ENCODE measurements at places on chromosomes 16 and 17.

GRCh38 chr16:1108299-1109252, 12.5 kb upstream of the C1QTNF8 start:
- DNase-seq: no peak

DNA sequence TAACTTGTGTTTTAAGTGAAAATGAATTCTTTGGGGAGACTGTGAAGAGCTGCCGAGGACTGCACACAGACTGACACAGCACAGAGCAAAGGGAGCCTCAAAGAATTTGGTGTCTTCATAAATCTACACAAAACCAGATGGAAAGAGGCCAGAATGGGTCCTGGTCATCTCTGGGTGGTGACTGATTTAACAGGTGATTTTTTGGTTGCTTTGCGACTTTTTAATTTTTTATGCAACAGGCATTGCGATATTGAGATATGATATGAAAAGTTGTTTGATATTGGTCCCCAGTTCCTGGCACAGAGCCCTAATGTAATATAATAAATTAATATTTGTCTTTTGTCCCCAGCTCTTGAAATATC, 12.6 kb upstream of the EIF1 start:
- DNase-seq: no peak

- DNase-seq: no peak
Observed at GRCh38 chr17:15109608-15110007, 155.5 kb downstream of the PMP22 start.

DNA sequence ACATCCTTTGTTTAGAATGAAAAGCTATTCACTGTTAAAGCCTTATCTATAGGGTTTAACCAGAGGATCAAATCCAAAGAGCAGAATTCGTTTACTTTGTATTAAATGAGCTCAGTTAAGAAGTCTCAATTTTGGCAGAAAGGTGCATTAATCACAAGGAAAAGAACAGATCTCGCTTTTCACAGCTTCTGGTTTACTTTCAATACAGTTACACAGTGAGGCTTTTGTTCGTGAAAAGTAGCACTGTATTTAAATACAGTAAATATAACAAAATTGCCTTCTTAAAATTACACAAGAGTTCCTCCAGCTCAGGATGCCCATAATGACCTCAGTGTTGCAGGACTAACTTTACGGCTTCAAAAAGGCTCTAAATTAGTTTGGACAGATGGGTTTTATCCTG, 669.1 kb upstream of the SALL1 start:
- DNase-seq: no peak

GRCh38 chr16:21710938-21711337, 47.2 kb downstream of the OTOA start:
- no peak for DNase-seq

DNA sequence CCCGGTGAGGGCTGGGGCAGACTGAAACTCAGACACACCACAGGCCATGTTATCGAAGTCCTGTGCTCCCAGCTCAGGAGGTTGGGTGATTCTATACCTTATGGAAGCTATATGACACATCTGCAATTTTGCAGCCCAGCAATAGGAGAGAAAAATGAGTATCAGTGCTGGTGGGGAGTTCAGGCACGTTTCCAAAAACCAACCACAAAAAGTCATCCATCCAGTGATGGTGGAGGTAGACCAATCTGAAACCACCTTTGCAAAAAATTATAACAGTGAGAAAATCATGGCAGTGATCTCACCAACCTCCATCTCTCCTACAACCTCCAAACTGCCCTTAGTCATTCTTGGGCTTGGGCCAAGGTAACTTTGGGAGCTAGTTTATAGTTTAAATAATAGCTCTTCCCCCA, 327.9 kb downstream of the SLC39A11 start:
- DNase-seq: no peak

DNA sequence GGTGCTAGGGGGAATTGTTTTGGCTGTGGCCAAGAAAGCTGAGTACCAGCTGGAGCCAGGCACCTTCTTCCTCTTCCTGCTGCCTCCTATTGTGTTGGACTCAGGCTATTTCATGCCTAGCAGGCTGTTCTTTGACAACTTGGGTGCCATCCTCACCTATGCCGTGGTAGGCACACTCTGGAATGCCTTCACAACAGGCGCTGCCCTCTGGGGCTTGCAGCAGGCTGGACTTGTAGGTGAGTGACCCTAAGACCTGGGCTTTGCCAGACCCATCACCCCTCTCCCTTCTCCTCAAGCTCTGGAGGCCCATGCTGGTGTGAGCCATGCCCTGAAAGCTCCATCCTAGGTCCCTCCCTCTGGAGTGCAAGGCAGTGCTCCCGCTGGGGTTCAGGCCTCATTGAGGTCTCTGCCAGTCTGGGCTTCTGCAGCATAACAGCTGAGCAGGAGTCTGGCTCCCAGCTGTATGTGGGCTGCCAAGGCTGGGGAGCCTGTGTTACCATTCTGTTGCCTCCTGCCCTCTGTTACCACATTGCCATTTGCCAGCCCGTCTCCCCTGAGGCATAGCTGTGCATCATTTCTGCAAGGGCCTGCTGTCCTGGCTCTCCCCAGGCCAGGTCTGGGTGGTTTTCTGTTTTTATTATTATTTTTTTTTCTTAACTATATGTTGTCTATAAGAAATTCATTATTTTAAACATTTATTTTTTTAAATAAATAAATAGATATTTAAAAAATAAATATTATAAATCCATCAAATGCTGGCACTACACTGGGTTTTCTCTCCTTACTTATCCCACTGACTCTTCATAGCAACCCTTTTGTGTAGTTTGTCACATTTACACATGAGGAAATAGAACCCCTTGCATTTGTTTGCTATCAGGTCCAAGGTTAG, 4.1 kb downstream of the SLC9A5 start:
- DNase-seq: no peak

GRCh38 chr16:84754353-84754856, 54.6 kb downstream of the USP10 start:
- peak; percentile 36 for DNase-seq

DNA sequence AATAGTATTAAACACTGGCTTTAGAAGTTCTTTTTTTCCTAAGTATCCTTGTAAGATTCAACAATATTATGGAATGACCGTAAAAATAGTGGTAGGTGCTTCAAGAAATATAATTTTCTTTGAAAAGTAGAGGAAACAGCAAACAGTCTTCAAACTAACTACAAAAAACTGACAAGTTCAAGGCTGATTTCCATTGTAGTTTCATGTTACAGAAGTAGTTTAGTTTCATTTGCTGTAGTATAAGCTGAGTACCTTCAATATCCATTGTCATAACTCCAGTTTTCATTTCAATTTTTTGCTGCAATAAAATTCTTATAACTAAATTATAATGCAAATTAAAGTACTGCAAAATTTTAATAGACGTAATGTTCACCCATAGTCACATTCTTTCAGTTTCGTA, 19.3 kb downstream of the PHKB start:
- no peak for DNase-seq

- no peak for DNase-seq
Observed at GRCh38 chr17:19397556-19398041, 10.6 kb upstream of the MFAP4 start.

DNA sequence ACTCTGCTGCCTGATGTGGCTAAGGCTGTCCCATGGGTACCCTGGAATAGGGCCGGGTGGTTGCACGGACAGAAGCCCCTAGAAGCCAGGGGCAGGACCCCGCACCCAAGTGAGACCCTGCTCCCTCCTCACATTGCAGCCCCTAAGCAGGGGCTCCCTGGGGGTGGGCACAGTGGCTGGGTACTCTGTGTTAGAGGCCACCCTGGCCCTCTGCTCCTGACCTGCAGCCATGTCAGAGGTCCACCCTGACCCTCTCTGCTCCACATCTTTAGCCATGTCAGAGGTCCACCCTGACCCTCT, 2.1 kb downstream of the CBFA2T3 start:
- DNase-seq: no peak

DNA sequence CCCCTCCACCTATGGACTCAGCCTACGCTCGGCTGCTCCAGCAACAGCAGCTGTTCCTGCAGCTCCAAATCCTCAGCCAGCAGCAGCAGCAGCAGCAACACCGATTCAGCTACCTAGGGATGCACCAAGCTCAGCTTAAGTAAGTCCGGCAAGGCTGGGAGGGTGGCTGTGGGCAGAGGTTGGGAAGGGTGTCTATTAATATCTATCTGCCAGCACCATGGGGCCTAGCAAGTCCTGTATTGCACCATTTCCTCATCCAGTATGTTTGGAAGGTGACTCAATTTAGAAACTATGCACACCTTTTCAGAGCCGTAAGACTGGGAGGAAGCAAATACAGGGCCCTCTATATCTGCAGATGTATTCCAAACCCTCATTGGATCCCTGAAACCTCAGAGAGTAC, 45.0 kb upstream of the ARHGAP44 start:
- DNase-seq: no peak

DNA sequence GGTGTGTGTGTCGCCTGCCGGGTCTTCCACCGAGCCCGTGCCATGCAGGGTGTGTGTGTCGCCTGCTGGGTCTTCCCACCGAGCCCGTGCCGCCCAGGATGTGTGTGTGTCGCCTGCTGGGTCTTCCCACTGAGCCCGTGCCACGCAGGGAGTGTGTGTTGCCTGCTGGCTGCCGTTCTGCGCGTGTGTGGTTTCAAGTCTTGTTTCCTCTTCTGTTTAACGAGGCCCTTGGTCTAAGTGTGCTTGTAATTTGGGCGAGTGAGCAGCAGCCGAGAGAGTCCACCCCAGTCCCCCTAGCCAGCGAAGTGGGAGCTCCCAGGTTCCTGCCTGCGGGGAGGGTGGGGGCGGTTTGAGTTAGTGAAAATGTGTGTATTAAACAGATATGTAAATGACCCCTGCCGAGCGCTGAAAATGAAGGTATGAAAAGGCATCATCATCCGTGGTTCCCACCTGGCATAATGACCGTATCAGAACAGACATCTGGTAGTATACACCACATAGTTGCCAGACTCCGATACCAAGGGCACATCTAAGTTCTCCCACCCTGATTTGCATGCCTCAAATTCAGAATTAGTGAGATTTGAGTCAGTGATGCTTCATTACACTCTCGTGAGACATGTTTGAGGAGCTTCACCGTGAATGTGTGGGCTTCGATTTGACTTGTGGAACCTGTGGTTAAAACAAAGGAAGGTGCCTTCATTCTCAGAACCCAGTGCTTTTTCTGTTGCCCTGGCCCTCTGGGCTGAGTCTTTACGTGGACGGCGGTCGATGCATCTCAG, 114.5 kb upstream of the CHMP6 start:
- DNase-seq: peak; percentile 20

- no peak for DNase-seq
Observed at GRCh38 chr16:30028438-30029076, 2.5 kb downstream of the TLCD3B start.

- DNase-seq: no peak
Observed at GRCh38 chr16:69404275-69404805, 18.5 kb upstream of the TERF2 start.

DNA sequence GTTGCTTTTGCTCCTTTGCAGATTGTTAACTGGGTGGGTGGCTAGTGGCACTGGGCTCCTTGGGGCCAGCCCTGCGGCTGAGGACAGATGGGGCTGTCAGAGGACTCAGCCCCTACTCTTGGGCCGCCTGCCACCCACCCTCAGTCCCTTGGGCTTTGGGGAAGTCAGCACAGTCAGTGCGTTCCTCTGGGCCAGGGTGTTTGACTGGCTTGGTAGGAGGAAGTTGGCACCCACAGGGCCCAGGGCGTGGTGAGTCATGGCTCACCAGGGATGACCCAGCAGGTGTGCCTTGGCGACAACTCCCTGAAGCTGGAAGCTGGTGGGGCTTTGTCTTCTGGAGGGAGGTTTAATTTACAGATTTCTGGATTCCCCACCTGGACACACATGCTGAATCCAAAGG, 32.4 kb downstream of the HAPSTR1 start:
- no peak for DNase-seq

GRCh38 chr16:19939553-19939952, 54.9 kb upstream of the GPRC5B start:
- no peak for DNase-seq

- no peak for DNase-seq
Observed at GRCh38 chr17:31582151-31582907, 190.9 kb downstream of the RAB11FIP4 start.

DNA sequence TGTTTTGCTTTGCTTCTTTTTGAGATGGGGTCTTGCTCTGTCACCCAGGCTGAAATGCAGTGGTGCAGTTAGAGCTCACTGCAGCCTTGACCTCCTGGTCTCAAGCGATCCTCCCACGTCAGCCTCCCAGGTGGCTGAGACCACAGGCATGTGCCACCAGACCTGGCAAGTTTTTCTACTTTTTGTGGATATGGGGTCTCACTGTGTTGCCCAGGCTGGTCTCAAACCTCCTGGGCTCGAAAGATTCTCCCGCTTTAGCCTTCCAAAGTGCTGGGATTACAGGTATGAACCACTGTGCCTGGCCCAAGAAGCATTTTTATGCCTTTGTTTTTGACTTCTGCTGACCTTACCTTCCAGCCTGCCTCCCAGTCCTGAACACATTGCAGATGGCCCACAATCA, 10.1 kb downstream of the DNAAF1 start:
- DNase-seq: no peak

GRCh38 chr16:69941251-69942098, 9.7 kb upstream of the CLEC18A start:
- no peak for DNase-seq

GRCh38 chr16:87324411-87325275, 7.5 kb upstream of the C16orf95 start:
- DNase-seq: peak; percentile 16

GRCh38 chr17:48577330-48577945, 712 bp downstream of the HOXB4 start:
- no peak for DNase-seq

GRCh38 chr17:13323990-13324389, 277.7 kb downstream of the HS3ST3A1 start:
- no peak for DNase-seq

DNA sequence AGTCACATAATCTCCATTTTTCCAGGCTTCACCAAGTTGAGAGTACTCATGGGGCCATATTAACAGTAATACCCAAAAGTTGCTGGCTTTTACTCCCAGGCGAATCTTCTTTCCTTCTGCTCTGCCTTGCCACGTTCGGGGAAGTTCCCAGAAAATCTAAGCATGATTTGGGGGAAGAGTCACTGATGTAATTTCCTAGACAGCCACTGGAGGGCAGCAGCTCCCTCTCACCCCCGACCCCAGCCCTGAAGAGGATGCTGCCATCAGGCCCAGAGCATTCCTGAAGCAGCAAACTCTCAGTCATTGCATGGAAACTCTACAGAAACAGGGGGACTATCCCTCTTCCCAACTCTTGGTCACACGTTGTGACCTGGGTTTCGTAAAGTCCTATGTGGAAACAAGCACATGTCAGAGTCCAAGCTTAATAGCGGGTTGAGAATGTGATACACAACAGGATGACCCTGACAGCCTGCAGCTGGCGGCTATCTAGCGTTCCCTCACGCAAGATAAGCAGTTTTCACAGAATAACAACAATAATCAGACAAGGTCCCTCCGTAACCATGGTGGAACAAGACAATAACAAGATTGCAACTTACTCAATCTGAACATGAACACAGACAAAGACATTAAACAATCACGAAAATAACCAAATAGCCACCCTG, 43.8 kb upstream of the DHX40 start:
- peak; percentile 34 for DNase-seq

GRCh38 chr16:85473909-85474620, 139.1 kb upstream of the GSE1 start:
- no peak for DNase-seq
